ENCODE measurements at places on chromosomes 16 and 17.

- DNase-seq: no peak
Measured at GRCh38 chr16:80417706-80418271, 123.0 kb upstream of the DYNLRB2 start.

DNA sequence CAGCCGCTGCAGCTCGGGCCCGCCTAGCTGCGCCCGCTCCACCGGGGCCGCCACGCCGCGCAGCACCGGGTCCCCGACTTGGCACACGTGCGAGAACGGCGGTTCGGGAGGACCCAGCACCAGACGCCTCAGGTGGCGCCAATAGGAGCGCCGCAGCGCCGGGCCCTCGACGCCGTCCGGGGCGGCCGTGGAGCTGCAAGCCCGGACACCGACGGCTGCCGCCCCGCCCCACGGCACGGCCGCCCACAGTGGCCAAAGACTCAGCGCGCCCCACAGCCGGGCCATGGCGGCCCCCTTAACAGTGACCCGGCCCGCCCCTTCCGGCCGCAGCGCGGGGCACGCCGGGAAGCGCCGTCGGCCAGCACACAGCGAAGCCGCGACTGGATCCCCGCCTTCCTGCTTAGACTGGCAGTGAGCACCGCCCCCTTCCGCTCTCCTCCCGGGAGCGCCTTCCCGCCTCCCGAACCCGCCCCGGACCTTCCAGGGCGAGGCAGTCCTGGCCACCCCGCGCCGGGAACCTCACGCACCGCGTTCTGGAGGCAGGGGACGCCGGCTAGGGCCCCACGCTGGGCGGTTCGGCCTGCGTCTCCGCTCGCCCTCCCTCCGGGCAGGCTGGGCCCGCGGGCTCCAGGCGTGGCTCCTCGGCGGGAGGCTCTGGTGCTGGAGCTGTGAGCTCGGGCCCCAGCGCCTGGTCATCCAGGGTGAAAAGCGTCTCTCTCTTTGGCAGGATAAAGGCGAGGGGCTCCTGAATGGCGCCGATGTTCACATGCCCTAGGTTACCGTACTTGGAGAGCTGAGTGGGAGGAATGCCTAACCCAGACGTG is at the start of gene PDF:
Gene PDF (minus strand): TSS at position 303 of the 824 bp plus-strand sequence. CDS start 18 bp downstream, at position 285.
- DNase-seq: peak; percentile 66

DNA sequence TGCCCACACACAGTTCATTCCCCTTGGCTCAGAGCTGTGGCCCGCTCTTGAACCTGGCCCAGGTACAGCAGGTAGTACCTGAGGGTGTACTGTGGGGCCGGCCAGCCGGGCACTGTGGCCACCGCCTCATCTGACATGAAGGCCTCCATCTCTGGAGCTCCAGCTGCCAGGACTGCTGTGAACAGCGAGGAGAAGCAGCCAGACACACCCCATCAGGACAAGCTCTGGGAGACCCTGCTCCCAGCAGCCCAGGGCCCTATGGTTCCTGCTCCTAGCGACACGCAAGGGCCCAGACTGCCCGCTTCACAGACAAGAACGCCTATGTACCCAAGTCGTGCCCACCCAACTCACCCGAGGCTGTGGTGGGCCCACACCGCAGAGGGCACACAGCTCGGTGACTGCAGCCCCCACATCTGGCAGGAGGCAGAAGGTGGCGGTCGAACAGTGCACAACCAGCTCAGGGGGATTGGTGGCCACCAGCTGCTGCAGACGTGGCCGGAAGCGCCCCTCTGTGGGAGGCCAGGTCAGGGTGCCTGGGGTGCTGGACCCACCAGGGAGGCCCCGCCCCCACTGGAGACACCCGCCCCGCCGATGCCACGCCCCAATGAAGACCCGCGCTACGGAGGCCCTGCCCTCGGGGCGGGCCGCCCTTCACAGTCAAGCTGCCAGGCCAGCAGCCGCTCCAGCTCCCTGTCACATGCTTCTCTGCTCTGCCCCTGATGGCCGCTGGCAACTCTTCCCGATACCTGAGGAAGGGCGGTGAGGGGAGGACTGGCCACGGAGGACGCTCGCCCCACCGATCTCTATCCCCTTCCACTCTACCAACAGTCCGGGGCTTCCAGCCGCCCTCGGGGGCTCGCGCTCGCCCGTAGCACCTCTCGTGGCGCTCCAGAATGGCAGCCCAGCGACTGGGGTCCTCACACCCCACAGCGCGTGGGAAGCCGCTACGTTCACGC is 1.1 kb upstream of the STUB1 start:
- DNase-seq: no peak

DNA sequence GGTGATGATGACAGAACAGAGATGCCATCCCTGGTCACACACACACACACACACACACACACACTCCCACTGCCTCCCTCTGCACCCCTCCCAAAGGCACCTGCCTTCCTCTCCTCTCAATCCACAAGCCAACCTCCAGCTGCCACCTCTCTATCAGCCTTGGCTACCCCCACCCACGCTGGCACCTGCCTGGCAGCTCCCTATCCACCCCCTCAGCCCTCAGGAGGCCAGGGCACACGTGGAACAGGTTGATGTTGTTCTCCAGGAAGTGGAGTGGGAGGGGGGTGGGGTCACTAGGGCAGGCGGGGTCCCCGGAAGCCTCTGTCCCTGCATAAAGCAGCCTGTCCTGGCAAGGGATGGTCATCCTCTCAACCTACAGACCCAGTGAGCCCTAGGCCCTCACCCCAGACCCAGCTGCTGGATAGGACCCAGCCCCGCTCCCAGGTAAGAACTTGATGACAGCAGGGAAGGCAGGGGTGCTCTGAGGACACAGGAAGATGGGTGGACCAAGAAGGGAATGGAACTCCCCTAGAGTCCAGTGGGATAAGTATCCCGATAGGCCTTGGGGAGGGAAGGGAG is at the start of gene GSDMA:
Gene GSDMA (plus strand): TSS at position 363 of the 579 bp plus-strand sequence. CDS start 2,684 bp downstream, outside the sequence.
- peak; percentile 18 for DNase-seq

DNA sequence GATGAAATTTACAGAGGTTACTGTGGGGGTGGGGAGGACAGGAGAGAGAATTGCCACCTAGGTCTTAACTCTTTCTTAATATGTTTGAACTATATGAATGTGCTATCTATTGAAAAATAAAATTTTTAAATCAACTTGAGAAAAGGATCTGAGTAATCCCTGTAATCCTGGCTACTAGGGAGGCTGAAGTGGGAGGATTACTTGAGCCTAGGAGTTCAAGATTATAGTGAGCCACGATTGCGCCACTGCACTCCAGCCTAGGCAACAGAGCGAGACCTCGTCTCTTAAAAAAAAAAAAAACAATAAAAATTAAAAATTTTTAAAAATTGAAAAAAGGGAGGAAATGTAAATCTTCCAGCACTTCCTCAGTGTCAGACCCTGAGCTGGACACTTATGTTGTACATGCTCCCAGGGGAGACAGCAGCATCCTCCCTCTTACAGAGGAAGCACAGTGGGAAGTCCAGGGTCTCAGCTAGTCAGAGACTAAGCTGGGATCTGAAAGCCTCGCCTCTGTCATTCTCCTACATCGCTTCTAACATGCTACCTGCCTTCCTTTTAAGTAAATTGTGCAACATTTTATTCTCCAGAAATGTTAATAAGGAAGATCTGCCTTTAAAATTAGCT is 21.9 kb downstream of the PMM2 start:
- DNase-seq: no peak

- no peak for DNase-seq
Measured at GRCh38 chr16:62661435-62661834, 625.2 kb upstream of the CDH8 start.

DNA sequence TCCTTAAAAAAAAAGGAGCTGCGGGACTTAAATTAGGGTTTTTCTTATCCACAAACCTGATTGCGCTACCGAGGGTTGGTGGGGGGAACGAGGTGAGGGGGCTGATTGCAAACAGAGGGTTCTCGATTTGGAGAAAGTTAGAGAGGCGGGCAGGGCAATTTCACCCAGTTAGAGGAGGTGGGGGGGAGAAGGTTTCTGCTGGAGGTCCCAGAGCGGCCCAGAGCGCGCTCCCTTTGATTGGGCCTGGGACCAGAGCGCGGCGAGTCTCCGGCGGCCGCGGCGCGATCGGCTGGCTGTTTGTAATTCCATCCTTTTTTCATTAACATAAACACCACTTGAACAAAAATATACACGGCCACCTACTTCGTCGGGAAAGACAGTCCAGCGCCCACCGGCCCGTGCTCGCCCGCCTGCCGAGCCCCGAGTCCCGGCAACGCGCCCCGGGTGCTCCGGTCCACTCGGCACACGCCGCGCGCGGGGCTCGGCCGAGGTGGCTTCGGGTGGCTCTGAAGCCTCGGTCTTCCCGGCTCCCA is 13.3 kb upstream of the FOXF1 start:
- DNase-seq: no peak

DNA sequence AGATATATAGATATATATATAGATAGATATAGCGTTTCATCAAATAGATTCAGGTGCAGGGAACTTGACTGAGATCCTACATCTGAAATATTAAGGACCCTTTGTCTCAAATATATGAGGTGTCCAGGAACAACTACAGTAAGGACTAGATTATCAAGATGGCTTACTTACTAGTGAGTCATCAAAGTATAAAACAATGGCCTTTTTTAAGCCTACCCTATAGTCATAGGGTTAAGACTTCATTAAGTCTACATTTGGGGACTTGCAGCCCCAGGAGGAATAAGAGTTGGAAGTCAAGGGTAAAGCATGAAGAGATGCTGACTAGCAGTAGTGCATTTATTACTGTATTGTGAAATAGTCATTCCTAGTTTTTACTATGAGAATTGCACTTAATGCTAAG is 1023.4 kb downstream of the CDH11 start:
- no peak for DNase-seq

GRCh38 chr17:50471009-50471905 is 2.6 kb upstream of the CHAD start:
- no peak for DNase-seq

DNA sequence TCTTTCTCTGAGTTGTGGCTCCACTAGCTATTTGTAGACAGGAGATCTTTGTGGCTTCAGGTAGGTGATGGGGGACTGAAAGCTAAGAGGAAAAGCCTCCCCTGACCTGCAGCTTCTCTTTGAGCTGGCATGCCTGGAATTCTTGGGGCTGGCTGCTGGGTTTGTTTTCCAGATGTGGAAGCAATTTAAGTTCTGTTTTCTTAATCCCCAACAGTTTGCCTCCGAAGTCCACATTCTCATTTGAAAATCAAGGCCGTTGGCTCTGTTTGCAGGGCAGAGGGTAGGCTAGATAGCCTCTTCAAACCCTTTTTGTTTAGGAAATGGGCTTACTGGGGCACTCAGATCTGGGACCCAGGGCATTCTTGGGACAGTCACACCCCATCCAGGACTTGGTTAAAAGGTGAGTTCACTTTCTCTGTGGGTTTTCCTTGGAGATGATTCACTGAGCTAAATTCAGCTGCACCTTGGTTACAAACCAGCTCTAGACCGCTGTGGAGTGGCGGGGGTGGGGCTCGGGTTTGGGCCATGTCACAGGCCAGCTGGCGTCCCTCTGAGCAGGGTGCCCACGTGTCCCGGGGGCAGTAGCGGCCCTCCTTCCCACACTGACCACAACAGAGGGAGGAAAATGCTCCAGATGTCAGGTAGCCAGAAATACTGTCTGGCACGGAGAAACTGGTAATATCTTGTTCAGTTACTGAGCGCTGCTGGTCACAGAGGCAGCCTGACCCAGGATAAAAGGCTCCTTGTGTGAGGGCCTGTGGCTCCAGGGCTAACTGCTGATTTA is 108.5 kb downstream of the RAB11FIP4 start:
- DNase-seq: no peak

Data from activated CD4-positive, alpha-beta T cell treated with anti-CD3 and anti-CD28 coated beads, Interleukin-2, amount 50 U/mL, for 4 hours (primary cell).